ENCODE measurements at places on chromosomes 16 and 17.
A peak's percentile ranks its signal among the peaks of the same experiment; 100 is the strongest.

DNA sequence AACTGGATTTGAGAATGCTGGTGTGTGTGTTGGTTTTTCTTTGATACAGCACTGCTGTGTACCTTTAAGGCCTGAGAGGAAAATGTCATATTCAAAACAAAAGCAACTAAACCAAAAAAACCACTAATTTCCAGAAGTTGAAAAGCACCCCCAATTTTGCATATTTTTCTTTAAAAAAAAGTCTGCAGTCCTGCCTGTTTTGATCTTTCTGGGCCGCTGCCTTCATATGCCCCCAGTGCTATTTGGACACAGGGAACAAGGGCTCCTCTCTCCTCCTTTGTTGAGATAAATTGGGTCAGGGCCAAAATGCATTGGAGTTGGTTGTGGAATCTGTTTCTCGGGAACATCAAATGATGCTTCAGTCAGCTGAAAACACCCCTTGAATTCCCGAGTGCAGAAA is 26.9 kb downstream of the GPT2 start:
- no peak for DNase-seq

DNA sequence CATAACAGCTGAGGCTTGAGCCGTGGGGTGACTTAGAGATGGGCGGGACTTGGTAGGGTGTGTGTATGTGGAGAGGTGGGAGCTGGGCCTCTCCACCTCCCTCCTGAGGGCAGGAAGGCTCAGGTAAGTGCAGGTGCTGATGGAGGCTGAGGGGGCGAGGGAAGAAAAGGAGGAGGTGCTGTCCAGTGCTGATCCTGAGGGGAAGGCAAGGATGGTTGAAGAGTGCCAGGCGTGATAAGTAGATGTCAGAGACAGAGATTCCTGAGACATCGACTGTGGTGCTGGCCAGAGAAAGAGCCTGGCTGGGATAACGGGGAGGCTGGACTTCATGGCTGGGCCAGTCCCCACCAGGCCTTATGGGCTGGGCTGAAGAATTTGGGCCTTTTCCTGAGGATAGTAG is 159.1 kb downstream of the SDK2 start:
- DNase-seq = no peak

DNA sequence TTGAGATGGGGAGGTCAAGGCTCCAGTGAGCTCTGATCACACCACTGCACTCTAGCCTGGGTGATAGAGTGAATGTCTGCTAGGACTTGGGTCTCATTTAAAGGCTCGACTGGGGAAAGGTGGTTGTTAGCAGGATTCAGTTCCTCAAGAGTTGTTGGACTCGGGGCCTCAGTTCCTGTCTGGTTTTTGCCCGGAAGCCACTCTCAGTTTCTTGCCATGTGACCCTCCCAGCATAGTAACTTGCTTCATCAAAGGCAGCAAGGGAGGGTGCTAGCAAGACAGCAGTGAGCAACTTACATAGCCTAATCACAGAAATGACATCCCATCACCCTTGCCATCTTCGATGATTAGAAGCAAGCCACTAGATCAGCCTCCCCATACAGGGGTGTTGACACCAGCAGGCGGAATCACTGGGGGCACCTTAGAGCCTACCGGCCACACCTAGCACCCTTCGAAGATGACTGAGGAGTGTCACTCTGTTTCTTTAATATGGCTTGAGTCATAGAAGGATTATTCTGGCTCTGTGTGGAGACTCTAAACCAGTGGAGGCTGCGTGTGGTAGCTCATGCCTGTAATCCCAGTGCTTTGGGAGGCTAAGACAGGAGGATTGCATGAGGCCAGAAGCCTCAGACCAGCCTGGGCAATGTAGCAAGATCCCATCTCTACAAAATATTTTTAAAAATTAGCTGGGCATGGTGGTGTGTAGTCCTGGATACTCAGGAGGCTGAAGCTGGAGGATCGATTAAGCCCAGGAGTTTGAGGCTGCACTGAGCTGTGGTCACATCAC is 13.2 kb upstream of the SCNN1B start:
- no peak for DNase-seq

GRCh38 chr17:47952171-47953021 is 5.3 kb downstream of the PRR15L start:
- no peak for DNase-seq

DNA sequence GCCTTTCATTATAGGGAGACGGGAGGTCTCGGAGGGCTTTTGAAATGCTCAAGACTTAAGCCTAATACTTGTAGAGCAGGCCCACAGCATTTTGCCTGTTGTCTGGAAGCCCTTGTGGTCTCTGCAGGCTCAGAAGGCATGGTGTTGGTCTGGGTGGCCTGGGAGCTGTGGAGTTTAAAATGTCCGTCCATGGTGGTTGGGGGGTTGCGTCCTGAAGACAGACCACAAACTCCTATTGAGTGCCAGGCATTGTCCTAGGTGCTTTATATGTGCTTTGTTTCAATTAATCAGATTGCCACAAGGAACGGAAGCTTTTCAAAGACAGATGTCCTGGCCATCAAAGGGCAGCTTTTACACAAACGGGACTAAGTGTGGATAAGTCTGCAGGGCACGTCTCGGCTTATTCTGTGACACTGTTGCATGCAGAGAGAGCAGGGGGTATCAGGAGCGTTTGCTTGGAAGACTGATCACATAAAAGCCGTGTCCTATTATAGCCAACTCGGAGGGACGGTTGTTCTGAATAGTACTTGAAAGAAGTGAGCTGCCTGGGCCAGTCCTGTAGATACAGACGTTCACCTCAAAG is 7.8 kb downstream of the NTN1 start:
- no peak for DNase-seq

- DNase-seq = no peak
Observed at GRCh38 chr17:55478971-55479370, 32.3 kb downstream of the SMIM36 start.

DNA sequence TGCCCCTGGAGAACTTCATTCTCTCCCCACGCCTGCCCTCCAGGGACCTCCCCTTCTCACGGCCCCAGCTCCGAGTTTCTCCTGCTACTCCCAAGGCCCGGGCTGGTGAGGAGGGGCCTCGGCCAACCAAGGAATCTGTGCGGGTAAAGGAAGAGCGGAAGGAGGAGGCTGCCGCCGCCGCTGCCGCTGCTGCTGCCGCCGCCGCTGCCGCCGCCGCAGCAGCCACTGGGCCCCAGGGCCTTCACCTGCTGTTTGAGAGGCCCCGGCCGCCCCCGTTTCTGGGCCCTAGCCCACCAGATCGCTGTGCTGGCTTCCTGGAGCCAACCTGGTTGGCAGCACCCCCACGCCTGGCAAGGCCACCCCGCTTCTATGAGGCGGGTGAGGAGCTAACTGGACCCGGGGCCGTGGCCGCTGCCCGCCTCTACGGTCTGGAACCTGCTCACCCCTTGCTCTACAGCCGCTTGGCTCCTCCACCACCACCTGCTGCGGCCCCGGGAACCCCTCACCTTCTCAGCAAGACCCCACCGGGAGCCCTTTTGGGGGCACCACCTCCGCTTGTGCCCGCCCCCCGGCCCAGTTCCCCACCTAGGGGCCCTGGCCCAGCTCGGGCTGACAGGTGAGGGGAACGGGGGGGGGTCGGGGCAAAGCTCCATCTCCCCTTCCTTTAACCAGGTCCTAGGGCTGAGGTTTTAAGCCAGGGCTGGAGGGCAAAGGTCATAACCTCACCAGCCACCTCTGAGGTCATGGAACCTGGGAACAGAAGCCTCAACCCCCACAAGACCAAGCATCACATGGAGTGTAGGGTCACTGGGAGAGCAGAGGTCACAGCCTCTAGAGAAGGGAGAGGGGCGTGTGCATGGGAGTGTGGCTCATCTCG is 11.0 kb downstream of the FBRS start:
- DNase-seq = no peak

DNA sequence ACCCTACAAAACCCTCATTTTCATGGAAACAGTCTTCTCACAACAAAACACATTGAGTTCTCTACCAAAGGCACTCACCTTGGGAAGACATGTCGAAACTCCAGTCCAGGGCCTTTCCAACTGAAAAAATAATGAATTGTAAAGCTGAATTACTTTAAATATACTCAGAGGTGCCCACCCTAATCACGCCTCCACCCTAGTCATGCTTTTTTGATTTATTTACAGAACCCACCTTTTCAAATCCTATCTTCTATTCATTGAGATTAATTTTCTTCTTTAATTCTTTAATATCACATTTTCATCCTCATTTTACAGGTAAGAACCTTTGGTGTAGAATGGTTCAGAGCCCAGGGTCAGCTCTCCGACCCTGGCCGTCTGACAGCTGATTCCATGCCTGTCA is at the start of gene CPHXL2:
Gene CPHXL2 (minus strand): TSS at position 101 of the 400 bp plus-strand sequence. CDS start 10 bp downstream, at position 91.
- DNase-seq = no peak

DNA sequence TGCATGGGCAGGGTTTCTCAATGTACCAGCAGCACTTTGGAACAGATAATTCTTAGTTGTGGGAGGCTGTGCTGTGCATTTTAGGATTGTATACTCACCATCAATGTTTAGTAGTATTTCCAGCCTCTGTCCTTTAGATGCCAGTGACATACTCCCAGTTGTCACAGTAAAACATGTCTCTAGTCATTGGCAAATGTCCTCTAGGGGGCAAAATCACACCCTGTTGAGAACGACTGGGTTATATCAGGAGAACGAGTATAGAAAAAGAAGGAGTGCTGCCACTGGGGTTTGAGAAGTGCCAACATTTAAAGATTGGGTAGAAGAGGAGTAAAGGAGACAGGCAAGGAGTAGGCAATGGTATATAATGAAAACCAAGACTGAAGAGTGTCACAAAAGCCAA is 37.9 kb upstream of the SMIM36 start:
- peak; percentile 11 for DNase-seq

DNA sequence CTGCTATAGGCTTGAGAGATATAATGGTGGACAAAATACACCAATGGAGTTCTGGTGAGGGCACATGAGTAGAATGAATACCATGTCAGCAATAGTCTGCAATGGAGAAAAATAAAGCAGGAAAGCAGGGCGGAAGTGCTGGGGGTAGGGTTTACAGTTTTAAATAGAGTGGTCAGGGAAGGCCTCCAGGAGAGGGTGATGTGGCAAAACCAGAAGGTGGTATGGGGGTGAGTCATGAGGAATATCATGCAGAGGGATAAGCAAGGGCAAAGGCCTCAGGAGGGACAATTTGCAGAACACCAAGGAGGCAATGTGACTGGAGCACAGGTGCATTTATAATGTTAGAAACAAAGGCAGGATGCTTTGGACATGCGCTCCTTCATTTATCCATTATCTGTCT is 102.0 kb downstream of the ITFG1 start:
- DNase-seq = no peak

DNA sequence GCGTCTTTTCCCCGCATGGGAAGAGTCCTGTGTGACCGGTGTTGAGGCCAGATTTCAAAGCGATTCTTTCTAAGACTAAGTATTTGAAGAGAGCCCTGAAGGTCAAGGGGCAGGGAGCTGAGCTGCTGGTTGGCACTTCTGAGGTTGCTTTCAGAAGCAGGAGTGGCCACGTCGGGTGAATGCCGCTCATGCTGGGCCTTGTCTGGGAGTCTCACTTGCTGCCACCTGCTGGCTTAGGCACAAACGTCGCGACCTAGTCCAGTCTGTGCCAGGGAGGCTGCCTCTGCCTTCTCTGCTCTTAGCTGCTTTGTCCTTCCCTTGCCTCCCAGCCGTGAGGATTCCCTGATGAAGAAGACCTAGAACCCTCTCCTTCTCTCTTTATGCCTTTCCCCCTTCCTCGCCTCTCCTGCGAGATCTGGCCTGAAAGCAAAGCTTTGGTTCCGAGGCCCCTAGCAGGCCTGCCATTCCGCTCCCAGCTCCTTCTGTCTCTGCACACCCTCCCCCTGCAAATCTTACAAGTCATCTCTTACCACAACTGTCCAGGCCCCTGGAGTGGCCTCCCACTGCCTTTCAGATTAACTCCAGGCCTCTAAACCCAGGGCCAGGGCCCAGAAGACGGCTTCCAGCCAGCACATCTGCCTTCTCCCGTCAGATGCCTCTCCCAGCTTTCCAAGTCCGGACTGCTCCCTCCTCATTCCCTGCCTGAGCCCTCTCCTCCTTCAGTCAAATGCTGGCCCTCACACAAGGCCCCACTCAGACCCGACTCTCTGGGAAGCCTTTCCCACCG is 11.4 kb downstream of the CTNS start:
- DNase-seq = peak; percentile 13

DNA sequence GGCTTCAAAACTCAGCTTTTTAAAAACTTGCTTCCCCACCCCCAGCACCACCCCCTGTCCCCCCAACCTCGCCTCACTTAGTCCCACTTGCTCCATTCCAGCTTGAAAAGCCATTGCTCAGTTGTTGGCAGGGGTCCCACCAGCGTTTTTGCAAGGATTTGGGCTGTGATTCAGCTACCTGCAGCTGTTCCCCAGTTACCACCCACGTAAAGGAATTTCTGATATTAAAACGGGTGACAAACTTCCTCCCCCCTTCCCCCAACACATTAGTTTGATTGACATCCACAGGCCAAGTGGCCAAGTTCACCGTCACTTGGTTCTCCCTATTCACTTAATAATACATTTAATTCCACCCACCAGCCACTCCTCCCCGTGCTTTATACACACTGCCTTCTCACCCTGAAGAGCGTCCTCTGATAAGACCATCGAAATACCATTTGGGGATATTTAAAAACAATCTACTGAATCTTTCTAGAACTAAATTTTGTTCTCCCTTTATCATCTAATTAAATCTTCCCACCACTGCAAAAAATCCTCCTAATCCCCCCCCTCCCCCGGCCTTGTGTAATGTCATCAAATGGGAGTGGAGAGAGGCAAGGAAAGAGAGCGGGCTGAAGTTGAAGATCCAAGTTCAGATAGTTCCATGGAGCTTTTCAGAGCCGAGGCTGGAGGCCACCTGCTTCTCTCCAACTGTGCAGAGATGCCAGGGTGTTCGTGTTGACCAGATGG is 55.1 kb downstream of the SOX9 start:
- no peak for DNase-seq

DNA sequence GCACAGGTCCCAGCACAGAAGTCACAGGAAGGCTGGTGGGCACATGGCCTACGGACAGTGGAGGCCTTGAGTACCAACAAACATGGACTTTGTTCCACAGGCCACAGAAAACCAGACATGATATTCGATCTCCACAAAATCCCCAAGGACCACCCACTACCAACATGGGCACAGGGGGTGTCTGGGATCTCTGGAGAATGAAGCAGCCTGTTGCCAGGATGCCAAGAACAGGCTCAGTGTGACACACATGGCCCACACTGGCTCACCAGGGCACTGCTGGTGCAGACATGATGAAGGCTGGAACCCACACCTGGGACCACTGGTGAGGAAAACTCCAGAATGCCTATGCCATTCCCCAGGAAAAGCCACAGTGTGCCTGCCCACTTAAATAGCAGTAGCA is 120.2 kb downstream of the C16orf78 start:
- no peak for DNase-seq

GRCh38 chr16:67647681-67648080 is 2.7 kb downstream of the CARMIL2 start:
- DNase-seq = no peak

DNA sequence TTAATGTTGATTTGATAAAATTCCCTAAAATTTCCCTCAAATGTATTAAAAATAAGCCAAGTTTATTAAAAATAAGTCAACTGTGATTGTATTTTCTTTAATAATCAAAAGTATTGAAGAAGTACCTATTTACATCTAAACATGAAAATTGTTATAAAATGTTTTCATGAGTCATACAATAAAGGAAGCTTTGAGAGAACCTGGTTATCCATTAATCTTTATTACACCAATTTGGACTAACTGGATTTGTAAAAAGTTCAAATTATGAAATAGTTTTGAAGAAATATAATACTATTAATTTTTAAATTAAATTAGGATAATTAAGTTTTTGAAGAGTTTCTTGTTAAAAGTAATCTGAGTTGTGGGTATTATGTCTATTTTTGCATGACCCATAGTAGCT is 63.8 kb downstream of the COX10 start:
- DNase-seq = no peak
